ENCODE measurements at places on chromosomes 4 and X.

DNA sequence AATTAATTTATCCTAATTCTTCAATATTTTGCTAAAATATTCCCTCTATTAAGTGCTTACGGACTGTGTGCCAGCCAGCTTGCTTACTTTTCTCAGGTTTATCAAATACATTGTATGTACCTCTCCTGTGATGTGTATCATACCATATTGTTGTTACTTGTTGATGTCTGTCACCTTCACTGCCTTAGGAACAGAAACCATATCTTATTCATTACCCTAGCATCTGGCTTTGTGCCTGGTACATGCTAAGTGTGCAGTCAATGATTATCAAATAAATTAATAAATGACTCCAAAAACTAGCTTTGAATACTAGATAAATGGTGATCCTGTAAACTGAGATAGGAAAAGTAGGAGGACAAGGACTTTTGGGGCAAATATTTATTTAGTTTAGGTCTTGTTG lies 6.9 kb downstream of the CLCN3 start:
- DNase-seq, result no peak

DNA sequence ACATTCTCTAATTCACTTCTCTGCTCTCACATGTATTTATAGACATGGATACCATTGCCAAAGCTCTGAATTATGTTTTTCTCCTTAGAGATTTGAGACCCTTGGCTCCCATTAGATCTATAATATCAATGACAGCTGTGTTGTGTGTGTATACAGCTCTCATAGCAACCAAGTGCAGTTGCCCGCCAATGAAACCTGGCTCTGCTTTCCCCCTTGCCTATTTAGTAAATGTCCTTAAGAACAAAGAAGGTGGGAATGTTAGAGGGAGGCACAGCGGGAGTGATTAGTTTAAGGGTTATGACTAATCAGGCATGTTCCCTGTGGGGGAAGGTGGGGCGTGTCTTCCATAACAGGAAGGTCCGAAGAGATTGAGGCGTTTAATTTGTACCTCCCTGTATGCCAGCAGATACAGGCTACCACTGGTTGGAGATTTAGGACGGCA lies 100.5 kb upstream of the TBC1D9 start:
- no peak for DNase-seq

GRCh38 chr4:38914854-38915253 lies 47.2 kb downstream of the FAM114A1 start:
- no peak for DNase-seq

GRCh38 chrX:41518127-41518840 lies 71.1 kb downstream of the NYX start:
- no peak for DNase-seq

- DNase-seq, result no peak
Observed at GRCh38 chrX:133045986-133046385, 50.9 kb downstream of the USP26 start.

DNA sequence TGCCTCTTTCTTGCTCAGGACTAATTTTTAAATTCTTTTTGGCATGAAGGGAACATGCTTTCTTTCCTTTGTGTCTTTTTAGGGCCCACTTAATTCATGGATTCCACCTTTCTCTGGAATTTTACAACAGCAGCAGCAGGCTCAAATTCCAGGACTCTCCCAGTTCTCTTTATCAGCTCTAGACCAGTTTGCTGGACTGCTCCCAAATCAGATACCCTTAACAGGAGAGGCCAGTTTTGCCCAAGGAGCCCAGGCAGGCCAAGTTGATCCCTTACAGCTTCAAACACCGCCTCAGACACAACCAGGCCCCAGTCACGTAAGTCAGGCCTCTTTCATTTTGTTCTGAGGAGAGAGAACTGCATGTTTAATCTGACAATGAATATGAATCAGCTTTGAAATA lies 2.3 kb downstream of the ODAM start:
- no peak for DNase-seq

DNA sequence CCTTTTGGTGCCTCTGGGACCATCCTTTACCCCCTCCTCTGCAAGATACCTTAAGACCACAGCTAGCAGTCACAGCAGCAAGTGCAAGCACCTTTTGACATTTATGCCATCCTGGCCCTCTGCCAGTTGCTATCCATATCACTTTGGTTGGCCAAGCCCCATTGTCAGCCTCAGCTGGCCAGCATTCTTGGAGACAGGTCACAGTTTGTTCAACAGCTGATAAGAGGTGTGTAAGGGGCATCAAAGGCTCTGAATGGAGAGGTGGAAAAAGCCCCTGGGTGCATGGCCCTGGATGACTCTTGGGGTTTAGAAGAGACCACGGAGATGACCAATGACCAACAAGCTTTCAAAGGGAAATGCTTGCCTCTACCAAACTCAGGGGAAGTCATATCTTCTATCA lies 133.6 kb upstream of the MAMLD1 start:
- no peak for DNase-seq

DNA sequence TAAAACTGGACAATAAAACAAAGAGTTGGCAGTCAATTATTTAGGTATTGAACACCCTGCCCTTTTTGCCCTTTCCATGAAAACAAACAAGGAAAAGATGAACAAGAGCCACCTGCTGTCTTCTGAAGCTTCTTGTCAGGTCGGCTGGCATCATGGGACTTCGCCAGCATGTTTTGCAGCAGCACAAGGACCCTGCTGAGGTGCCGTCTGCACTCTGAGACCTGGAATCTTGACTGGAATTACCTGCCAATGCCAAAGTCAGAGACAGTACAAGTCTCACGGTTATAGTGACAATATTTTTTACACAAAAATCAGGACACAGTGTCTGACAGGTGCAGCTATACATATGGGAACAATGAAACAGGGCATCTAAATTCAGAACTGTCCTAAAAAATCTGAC lies 284.5 kb downstream of the GASK1B start:
- DNase-seq, result no peak
